NCI-H1092 treated with DMSO at 0.1 percent for 48 hours (cell line): ENCODE measurements at places on chromosomes 4 and X.

- no peak for DNase-seq
Measured at GRCh38 chrX:31702222-31702621, 630.4 kb upstream of the FTHL17 start.

DNA sequence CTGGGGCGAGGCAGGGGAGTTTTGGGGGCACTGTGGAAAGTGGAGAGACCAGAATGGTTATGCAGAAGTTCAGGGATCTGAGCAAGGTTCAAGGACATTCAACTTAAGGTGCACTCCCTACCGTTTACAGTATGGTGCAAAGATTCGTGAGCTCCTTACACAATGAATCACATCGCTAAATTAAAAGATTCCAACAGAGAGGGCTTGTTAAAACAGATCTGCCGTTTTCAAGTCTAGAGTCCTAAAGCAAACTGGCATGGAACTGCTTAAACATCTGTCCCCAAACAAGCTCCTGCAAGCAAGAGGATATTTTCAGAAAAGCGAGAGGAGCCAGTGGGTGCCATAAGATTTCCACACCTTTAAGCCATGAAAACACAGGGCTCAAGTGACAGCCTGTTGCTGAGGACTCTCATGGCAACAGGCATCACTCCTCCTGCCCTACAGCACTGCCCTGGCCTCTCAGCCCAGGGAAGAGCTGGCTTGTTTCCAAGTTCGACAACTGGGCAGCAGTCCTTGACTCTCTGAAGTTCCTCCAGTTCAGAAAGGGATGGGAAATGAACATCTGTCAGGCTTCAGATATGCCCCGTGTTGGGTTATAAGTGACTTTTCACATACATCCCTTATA lies 10.0 kb downstream of the FAM184B start:
- DNase-seq: no peak

DNA sequence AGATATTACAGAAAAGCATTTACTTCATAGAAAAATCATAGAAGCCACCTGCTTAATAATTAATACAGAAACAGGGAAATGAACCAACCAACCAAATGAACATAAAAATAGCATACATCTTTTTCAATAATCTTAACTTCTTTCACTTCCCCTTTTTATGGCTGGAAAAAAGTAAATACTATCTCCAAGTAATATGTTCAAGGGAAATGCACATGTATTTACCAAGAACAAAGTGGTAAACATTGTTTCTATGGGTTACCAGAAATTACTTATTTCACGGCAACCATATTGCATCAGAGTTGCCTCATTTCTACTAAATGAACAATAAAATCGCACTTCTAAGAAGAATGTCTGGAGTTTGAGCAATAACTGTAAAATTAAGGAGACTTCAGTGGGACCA lies 321.3 kb downstream of the TMA16 start:
- no peak for DNase-seq

DNA sequence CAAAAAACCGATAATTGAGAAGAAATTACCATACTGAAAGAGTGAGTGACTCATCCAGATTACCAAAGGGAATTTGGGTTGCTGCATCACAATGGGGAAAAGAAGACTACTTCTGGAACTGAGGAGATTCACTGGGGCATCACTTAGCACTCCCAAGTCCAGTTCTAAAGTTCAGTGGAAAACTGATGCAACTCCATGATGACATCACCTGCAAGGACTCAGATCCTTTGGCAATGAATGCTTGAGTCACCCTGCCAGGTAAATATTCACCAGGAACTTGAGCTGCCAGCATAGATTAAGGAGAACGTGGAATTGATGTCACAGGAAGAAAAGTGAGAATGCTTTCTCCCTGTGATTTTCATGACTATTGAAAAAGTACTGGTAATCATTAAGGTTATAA lies 32.0 kb upstream of the SMIM10L2A start:
- no peak for DNase-seq

DNA sequence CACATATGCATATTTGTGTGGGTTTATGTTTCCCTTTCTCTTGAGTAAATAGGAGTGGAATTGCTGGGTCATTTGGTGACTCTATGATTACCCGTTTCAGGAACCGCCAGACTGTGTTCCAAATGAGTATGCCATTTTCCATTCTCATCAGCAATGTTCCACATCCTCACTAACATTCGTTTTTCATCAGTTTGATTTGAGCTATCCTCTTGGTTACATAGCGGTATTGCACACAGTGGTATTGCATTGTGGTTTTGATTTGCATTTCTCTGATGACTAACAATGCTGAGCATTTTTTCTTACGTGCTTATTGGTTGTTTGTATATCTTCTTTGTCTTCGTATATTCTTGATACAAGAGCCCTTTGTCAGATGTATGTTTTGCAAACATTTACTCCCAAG lies 218.0 kb upstream of the AMOT start:
- no peak for DNase-seq

GRCh38 chrX:132015875-132016274 lies 7.2 kb upstream of the STK26 start:
- DNase-seq: no peak

DNA sequence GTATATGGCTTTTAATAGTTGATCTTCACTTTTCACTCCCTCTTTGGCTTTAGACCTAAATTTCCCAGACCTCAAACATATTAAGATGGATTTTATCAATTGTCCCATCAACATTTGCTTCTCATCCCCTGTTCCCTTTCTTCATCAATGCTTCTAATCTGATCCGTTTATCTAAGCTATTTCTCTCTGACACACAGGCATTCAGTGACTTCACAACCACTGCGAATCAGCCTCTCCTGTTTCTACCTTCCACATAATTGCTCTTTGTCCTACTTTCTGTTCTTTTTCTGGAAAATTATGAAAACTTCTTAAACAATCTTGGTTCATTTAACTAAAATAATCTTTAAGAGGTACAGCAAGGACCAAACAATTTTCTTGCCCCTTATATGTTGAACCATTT lies 115.2 kb downstream of the GLRA3 start:
- DNase-seq: no peak

DNA sequence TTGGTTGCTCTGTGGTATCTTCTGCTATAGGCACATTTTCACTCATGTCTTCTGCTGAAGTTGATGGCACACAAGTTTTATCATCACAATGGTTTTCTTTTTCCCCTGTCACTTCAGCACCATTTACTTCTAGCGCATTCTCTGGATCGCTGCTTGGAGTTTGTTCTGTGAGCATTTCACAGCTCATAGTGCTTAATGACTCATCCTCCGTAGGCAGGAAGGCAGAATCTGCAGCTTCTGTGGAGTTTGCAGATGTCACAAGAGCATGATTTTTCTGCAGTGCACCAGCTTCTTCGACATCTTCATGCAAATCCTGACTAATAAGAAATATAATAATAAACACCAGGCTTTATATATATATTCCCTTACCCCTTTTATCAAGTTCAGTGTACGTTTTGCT lies 83.6 kb downstream of the CHM start:
- no peak for DNase-seq
